NCI-H510A (cell line): ENCODE measurements at places on chromosomes 3 and 15.

DNA sequence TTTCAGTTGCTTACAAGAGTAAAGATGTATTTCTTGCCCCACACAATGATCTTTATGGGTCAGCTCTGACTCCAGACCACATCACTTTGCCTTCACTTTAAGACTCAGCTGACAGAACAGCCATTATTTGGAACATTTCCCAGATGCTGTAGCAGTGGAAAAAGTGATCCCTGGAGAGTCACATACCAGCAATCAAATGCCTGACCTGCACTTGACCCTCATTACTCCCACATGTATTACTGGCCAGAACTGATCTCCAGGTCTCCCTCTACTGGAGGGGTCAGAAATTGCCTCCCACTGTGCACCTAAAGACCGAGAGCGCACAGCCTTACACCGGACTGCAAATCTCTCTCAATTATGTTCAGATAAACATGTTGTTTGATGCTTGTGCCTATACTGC lies 88.6 kb upstream of the ZNF385D start:
- DNase-seq, result no peak

DNA sequence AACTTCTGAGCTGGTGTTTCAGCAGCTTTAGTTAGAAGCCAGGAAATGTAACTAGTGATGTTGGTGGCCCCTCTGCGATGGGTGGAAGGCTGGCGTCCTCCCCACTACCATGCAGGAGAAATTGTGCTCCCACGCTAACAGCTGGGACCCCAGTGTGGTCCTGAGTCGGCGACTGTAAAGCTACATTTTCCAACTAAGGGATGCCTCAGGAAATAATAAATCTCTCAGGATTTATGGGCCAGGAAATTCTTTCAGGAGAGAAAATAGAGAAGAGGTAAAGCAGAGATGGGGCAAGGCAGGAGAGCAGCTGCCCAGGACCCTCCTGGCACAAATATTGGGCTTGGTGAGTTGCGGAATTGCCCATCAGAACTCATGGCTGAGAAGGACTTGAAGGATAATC lies 186.9 kb downstream of the OPA1 start:
- DNase-seq, result no peak

- DNase-seq, result no peak
These were observed 657 bp downstream of the PATL2 start for GRCh38 chr15:44710236-44711095.

GRCh38 chr3:9833078-9833477 lies 10.7 kb downstream of the RPUSD3 start:
- DNase-seq, result no peak

- DNase-seq, result no peak
These were observed 199.7 kb downstream of the CHL1 start for GRCh38 chr3:396293-396692.

DNA sequence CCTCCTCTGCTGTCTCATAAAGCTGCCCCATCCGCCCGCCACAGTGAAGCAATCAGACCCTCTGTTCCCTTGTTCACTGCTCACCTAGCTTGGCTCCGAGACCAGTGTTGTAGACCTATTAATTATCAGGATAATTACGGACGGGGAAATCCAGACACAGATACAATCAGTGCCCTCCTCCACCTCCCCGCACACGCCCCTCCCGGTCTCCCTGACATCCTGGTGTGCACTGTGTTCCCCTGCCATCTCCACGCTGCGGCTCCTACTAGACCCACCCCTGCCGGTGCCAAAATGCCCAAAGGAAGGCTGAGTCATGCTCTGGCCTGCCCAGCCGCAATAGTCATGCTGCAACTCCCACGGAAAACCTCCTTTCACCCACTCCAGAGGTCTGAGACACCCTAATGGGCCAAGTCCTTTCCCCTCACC lies 277.3 kb upstream of the TLE3 start:
- no peak for DNase-seq

DNA sequence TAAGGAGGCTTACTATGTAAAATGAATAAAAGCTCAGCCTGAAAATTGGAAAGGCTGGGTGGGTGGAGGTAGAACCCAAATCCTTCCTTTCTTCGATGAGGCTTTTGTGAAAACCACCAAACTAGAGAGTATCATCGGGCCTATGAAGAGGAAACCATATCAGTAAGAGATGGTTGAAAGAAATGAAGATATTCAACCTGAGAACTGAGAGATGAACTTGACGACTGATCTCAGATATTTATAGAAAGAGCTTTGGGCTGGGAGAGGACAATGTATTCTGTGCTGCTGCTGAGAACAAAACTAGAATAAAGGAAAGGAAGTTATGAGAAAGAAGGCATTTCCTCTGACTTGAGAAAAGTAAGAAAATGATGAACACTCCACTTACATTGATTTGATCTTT lies 236.6 kb downstream of the KCNH8 start:
- DNase-seq, result no peak

- no peak for DNase-seq
These were observed 14.6 kb downstream of the ISG20 start for GRCh38 chr15:88653200-88654064.

- DNase-seq, result no peak
These were observed 124.6 kb upstream of the SGO1 start for GRCh38 chr3:20310629-20311028.
